Stimulated activated CD4-positive, alpha-beta T cell treated with anti-CD3 and anti-CD28 coated beads, Interleukin-1b, Interleukin-23, amount 100 ng/mL, for 1 hour (primary cell): ENCODE measurements at places on chromosomes 6 and 20.

DNA sequence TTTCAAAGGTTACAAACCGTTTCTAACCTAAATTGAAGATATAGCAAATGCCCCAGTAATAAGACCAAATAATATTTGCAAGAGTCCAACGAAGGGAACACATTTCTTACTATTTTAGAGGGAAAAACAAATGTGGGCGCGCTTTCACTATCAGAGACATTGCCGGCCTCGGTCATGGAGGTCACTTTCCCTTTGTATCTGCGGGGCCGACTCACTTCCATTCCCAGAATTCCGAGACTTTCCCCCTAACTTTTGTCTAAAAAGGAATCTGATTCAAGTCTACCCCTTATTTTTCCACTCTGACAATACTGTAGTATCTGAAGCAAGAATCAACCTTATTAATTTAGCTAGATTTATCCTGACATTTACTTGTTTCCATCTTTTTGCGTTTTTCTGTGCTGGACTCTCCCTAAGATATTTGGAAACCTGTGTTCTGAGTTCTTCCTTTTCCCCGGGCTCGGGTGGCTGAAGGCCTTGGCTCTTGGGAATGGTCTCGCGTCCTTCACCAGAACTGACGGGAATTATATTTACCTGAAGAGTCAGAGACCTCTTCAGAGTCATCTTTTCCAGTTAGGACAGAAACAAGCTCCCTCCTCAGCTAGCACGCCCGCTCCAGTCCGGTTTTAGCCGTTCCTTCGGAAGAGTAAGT, 71.8 kb upstream of the ZNF184 start:
- no peak for DNase-seq

DNA sequence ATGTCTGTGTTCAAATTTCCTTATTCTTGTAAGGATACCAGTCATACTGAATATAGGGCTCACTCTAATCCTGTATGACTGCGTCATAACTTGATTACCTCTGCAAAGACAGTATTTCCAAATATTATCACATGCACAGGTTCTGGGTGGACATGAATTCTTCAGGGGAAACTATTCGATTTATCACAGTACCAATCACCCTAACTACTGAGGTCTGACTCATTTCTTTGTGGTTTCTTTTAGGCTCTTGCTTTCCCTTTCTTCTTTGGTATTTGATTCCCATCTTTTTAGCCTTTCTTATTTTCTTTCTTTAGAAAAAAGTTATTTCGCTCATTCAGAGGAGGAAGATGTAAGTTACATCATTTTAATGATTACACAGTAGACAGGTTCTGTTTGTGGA, 40.3 kb upstream of the TBX18 start:
- DNase-seq, result no peak

DNA sequence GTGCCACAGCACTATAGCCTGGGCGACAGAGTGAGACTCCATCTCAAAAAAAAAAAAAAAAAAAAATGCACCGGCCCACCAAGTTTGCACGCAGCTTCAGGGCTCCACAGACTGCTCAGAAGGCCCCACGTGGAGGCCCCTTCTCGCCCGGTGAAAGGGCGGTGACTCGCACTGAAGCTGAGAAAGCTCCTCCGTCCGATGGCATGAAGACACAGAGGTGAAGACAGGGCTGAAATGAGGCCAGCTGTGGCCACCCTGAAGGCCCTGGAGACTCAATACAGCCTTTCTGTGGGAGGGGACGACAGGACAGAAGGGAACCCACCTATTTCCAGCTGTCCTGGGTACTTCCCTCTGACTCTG, 84.0 kb downstream of the PTPN1 start:
- DNase-seq, result no peak

DNA sequence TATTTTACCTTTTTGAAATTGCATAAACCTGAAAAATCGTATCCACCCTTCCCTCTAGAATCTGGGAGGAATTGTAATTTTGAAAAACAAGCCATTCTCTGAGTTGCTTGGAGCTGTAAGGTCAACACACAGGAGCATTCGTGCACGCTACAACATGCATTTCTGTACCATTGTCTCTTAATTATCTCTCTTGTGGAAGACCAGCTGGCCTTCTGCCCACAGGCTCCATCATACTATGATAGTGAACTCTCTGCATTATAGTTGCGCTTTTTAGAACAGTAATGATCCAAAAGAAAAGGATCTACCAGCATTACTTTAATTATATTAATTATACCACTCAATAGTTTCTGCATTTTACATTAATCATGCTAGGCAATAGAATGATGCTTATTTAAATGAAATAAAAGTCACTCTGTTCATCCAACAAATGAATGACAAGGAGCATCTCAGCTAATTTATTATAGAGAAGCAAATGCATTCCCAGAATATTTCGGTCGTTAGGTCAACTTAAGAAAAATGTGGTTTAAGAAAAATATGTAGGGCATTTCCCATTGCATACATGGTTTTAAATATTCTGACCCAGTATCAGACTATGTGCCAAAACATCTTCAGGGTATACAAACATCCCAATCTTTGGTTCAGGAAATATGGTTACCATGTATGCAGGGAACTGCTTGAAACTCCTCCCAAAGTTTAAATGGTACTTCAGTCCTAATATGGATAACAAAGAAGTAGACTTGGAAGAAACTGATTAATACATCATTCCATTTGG, 263.5 kb downstream of the TFAP2A start:
- no peak for DNase-seq

DNA sequence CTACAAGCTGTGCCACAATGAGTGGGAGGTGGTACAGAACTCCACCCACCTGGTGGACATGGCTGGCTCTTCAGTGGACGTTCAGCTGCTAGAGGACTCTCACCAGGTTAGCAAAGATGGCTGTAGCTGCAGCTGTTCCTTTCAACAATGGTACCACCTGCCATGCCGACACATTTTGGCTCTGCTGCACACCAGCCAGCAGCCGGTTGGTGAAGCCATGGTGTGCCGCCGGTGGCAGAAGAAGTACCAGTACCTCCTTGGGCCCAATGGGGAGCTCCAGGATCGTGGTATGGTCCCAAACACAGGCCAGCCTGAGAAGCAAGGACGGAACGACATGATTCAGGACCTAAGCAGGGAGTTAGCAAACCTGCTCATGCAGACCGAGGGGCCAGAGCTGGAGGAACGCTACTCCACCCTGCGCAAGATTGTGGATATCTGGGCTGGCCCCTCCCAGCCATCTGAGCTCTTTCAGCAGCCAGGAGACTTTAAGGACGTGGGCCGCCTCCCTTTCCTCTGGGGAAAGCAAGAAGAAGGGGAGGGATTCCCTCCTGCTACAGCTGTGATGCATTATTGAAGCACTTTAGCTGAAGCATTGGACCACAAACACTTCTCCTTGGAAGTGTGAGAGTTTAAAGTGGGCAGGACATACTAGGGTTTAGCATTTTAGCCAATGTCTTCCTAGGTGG, 2.8 kb upstream of the ZSWIM1 start:
- no peak for DNase-seq

DNA sequence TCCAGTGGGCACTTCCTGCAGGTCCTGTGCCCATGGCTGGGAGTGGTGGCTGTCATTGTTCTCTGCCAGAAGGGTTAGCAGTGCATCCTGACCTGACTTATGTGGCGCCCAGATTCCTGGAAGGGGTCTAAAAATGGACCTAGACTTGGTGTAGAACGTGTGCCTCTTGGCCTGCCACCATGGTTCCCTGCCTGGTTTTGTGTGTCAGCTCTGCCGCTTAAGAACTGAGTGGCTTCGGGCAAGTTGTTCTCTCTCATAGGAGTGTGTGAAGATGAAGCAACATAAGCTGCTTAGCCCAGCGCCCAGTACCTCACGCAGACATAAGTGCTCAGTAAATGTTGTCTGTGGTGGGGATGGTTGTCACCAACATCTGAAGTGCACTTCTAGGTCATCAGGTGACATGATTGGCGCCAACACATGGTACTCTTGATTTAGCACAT, 52.1 kb downstream of the PTPN1 start:
- DNase-seq, result no peak

DNA sequence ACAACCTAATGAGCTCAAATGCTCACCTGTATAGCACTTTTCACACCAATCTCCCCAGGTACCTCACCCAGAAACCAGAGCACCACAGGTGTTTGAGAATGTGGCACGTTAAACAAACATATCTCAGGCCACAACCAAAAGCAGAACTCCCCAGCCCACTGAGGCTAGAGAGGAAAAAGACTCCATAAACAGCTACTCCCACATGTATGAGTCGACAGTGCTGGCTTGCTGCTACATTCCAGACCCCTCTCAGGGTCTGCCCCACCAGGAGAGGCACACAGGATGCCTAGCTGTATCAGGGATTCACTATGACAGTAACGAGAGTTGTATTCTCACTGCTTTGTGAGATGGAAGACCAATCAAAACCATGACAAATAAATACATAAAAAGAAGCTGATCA, 242.6 kb upstream of the ARID1B start:
- no peak for DNase-seq

DNA sequence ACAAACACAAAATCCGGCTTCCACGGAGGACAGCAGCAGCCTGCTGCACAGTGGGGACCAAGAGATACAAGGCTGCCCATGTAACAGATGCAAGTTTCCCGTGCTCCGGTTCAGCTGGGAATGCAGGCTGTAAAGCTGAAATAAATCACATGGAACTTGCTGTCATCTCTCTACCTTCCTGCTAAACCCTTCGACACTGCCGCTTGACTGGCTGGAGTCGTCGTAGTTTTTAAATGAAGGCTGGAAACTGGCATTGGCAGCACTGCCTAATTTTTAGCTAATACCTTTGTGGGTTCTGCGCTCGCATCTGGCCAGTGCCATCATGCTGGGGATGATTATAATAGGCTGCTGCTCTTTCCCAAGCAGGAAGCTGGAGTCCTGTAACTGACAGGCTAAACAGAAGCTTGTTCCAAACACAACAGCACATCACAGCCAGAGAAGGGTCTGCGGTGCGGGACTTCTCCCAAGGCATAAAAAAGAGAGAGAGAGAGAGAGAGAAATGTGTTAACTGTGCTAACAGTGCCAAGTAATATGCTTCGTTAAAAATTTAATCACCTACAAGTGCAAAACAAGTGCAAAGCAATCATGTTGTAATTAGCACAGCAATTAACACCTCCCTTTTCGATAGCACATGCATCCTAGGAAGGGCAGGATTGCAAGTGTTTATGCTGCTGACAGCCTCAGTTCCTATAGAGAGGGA, 146.1 kb downstream of the TFAP2A start:
- DNase-seq, result no peak

GRCh38 chr6:112367628-112368027, 20.5 kb downstream of the RFPL4B start:
- DNase-seq, result no peak

DNA sequence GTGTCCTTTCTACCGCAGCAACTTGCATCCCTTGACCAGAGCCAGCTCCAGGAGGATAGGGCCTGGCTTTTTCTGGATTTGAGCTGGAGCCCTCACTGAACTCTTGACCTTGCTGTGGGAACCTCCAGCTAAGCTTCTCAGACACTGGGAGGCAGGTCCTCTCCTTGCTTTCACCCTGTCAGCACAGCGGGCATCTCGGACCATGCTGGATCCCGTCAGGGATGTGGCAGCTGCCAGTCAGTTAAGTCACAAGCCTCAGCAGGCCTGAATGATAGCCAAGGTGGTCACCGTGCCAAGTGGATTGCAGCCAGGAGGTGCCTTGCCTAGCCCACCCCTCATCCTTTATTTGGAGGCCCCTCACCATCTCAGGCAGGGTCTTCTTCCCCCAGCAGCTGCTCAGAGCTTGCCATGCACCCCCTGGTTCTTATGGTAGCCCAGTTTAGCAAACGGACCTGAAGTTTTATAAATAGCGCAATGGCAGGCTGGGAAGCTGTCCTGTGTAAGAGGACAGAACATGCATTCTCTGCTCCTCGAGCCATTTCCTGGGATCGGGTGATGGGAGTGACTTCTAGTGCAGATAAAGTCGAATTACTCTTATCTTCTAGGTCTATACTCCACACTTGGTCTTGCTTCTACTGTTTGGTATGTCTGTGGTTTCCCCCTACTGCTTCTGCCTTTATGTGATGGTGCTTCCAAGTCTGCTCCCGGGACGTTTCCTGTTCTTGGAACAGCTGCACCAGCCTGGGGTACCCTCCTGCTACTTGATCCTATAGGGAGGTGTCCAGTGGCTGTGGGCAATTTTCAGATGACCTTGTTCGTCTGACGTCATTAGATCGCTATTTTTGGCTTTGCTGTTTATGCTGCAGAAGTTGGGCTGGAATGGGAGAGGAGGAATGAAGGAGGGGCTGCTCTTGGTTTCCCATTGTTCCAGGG, 7.1 kb upstream of the MYLK2 start:
- no peak for DNase-seq

DNA sequence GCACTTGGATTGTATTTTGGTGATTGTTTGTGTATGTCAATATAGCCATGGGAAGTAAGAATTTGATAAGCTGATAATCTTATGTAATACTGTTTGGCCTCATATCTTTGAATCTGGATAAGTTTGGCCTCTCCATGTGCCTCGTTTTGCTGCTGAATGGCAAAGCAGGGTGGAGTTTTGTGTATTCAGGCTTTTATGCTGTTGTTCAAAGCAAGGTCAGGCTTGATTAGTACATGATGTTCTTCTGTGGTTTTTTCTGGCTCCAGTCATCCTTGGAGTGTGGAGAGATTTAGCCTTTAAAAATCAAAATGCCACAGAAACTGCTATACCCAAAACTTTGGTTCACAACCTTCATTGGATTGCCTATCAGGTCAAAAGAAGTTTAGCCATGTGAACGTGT, 728.9 kb upstream of the GJE1 start:
- no peak for DNase-seq

DNA sequence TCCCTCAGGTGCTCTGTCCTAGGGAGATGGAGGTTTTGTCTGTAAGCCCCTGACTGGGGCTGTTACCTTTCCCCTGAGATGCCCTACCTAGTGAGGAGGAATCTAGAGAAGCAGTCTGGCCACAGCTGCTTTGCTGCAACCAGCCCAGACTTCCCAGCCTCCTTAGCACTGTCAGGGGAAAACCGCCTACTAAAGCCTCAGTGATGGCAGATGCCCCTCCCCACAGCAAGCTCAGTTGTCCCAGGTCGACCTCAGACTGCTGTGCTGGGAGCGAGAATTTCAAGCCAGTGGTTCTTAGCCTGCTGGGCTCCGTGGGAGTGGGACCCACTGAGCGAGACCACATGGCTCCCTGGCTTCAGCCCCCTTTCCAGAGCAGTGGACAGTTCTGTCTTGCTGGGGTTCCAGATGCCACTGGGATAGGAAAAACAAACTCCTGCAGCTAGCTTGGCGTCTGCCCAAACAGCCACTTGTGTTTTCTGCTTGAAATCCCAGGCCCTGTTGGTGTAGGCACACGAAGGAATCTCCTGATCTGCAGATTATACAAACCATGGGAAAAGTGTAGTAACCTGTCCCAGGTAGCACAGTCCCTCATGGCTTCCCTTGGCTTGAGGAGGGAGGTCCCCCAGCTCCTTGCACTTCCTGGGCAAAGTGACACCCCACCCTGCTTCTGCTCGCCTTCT, 146.4 kb upstream of the PROKR2 start:
- no peak for DNase-seq

DNA sequence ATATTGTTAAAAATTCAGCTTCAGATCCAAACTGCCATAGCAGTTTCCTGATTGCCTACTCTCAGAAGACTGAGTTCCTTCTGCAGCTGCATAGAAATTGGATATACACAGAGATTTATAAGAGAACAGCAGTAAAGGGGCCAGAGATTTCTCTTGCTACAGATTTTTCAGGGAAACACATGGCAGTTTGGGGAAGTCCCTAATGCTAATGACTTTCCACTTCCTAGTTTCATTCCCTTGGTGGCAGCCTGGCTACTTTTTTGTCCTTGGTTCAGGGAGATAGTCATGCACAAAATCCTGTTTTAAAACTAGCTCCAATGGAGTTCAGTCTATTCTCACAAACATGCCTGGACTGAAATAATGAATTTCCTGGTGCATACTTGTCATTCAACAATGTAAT, 125.3 kb upstream of the PLCB4 start:
- no peak for DNase-seq

GRCh38 chr6:113909224-113909856, 52.2 kb downstream of the MARCKS start:
- DNase-seq, result no peak
